Hematopoietic multipotent progenitor cell treated with erythropoietin and hydrocortisone succinate and interleukin-3 and kit ligand, for 6 days (in vitro differentiated cells): ENCODE measurements at places on chromosomes 16 and 17.

DNA sequence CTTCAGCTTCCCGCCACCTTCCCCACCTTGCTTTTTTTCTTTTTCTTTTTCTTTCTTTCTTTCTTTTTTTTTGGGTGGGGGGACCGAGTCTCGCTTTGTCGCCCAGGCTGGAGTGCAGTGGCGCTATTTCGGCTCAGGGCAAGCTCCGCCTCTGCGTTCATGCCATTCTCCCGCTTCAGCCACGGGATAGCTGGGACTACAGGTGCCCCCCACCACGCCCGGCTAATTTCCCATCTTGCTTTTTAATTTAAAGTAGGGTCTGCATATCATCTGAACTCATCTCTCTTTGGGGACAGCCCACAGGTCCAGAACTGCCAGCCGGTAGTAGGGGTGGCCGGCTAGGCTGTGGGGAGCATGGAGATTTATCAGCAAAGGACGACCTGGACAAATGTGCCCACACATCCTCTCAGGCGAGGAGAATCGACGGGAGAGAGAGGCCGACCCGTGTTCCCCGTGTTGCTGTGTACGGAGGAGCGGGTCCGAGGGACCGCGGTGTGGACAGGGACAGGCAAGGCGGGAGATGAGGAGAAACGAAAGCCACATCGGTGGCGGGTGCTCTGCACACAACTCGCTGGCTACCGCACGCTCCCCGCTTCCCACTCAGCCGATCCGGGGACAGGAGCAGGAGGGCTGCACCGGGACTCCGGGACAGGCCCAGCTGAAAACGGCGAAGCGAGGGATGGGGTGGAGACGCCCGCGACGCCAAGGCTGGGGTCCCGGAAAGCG lies 2.4 kb downstream of the MT1M start:
- no peak for DNase-seq

- no peak for DNase-seq
These were observed 42.1 kb downstream of the TK2 start for GRCh38 chr16:66507731-66508239.

DNA sequence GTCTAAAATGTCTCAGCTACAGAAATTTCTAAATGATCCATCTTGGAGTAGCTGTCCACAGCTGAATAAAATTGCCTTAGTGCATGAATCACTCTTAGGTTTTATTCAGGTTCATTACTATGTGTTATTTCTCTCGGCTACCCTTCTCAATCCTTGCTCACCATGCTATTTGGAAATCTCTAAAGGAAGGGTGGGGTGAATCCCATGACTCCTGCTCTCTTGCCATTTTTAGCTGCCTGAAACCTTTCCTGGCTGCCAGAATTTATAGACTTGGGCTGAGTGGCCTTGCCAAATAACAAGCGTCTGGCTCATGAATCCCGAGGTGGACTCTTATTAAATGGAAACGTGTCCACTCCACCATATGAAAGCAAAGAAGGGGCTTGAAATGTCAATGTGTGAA lies 936.1 kb upstream of the SOX9 start:
- DNase-seq, result no peak

- DNase-seq, result no peak
These were observed 17.0 kb upstream of the NAGS start for GRCh38 chr17:43987131-43988021.

- DNase-seq, result no peak
These were observed 24.7 kb downstream of the PSMD7 start for GRCh38 chr16:74321356-74321755.

GRCh38 chr17:647324-648197 lies 67.1 kb downstream of the VPS53 start:
- DNase-seq, result no peak

DNA sequence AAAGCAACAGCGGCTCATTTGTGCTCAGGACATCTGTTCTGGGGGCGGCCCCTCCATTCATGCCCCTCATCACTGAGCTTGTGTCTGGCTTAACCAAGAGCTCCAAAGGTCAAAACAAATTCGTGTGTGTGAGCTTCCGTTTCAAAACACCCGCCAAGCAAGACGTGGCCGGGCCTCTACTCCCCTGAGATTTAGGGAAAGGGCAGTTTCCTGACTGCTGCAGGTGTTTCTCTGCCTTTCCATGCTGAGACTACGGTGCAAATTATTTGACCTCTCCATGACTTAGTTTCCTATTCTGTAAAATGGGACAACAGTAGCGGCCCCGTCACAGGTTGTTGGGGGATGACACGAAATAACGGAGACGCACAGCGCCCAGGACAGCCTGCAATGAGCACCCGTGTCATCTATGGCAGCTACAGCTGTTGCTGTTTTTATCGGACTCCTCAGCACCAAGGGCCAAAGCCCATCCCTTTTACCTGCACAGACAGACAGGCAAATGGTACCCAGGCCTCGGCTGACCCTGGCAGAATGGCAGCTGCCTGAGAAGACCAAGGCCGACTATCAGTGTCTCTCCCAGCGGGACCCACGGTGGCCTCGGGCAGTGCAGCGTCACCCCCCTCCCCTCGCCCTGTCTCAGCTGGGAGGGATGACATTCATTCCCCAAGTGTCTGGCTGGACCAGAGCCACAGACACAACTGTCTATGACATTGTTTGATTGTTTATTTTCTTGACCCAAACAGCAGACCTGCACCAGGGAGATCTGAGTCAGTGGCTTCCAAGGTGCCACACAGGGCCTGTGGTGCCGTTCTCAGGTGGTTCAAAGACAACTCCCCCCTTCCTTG lies 50.7 kb upstream of the DOC2B start:
- DNase-seq, result no peak

DNA sequence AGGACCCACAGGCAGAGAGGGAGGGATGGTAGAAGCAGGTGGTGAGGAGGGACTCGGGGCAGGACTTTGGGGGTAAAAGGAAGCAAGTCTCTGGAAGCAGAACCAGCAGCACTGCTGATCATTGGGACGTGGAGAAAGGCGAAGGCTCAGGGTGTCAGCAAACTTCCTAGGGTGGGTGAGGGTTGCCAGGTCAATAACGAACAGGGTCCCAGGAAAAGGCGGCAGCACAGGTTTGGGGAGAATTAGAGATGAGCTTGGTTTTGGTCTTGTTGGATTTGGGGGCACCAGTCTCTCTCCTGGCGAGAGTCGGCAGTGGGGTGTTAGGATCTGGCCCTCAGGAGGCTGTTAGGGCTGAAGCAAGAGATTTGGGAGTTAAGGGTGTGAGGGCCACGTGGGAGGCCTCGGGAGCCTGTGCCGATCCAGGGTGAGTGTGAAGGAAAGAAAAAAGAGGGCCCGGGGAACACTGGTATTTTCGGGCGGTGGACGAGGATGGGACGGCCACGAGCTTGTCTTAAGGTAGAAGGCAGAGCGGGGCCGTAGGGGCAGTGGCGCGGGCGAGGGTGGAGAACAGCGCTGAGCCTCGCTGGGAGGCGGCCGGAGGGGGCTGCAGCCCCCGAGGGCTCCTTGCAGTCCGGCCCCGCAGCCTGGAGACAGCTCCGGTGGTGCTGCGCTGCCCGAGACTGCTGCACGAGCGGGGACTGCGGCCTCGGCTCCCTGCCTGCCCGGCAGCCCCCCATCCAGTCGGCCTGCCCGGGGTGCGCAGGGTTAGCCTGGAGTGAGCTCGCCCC lies 765 bp upstream of the ADORA2B start:
- DNase-seq, result no peak
